SK-N-DZ (cell line): ENCODE measurements at places on chromosomes 4 and X.

DNA sequence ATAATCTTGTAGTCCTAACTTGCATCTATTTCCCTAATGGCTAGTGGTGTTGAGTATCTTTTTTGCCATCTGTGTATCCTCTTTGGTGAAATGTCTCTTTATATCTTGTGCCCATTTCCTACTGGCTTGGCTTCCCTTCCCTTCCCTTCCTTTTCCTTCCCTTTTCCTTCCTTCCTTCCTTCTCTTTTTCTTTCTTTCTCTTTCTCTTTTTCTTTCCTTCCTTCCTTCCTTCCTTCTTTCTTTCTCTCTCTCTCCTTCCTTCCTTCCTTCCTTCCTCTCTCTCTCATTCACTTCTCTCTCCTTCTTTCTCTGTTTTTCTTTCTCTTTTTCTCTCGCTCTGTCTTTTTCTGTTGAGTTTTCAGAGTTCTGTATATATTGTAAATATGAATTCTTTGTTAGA is 61.5 kb upstream of the SLC4A4 start:
- no peak for DNase-seq

DNA sequence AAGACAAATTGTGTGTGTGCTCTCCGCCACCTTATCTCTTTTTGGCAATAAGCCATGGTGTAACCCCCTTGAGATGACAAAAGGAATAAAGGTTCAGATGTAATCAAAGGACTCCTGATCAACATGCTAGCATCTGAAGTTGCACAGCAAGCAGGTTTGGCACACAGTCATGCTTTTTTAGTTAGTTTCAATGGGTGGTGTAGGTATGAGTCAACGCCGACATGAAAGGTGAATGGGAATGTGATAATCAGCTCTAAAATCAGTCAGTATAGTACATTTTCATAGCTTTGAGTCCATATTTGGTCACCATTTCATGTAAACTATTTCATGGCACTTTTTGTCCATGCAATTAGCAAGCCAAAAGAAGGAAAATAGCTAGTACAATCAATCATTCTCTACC is 50.4 kb upstream of the ETNPPL start:
- DNase-seq = no peak

- DNase-seq = no peak
These were observed 162.7 kb upstream of the CPXCR1 start for GRCh38 chrX:88584283-88584682.

DNA sequence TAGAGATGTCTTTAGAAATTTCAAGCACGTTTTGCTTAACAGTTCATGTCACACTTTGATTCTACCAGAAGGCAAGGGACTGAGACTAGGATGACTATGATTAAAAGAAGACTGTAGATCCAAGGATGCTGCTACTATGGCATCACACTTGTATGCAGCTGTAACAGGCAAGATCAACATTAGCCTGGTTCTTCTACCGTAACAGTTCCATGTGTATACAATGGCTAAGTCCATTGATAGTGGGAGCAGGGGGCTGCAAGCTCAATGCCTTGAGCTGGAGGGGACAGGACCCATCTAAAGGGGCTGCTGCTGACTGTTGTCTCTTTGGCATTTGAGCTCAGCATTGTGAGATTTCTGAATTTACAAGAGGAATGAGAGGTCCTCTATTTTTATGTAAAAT is 212.0 kb downstream of the APBB2 start:
- no peak for DNase-seq

- DNase-seq = peak; percentile 2
These were observed 502.9 kb downstream of the ANKRD50 start for GRCh38 chr4:124209626-124210025.

DNA sequence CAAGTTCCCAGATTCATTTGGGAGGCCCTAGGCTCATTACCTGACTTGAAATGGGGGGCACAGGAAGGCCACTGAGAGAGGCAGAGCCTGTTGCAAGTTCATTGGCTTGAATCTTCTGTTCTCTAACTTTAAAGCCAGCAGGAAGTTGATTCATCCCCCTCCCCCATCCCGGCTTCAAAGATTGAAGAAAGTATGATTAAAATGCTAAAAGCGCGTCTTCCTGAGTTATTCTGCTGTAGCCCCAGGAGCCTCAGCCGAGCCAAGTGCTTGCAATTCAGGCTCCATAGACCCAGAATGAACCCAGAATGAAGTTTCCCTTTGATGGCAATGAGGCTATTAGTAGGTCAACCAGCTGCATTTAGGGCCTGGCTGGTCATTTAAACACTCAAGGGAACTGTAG is 14.7 kb downstream of the CHST7 start:
- DNase-seq = no peak

DNA sequence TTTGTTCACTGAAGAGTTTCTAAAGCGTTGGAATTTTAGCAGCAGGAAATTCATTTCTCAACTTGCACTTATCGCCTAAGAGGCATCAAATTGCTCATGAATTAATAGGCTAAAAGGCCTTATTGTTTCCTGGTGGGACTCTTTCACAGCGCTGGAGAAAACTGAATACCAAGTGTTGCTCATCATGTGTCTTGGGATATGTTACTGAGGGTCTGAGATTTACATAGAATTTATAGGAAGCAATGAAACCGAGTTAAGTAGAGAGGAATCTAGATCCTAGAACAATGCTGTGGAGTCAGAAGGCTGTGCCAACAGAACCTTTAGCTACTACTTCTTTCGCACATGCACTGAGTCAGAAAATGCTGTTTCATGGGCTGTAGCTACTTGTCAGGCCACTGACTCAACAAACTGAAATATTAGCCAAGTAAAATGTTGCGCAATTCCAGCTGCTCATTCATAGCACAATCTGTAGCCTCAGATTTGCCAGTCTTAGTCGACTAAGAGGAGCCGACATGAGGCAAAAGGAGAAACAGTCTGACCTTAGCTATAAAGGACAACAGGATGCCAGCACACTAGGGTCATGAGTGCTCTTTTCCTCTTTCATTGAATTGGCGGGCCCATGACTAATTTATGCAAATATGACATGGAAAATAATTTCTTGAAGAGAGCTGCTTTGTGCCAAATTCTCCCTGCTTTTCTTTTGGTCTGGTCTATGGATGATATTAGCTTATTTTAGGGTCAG is 35.9 kb upstream of the CXCL8 start:
- no peak for DNase-seq

- DNase-seq = no peak
These were observed 124.4 kb upstream of the PUDP start for GRCh38 chrX:7272346-7272745.

DNA sequence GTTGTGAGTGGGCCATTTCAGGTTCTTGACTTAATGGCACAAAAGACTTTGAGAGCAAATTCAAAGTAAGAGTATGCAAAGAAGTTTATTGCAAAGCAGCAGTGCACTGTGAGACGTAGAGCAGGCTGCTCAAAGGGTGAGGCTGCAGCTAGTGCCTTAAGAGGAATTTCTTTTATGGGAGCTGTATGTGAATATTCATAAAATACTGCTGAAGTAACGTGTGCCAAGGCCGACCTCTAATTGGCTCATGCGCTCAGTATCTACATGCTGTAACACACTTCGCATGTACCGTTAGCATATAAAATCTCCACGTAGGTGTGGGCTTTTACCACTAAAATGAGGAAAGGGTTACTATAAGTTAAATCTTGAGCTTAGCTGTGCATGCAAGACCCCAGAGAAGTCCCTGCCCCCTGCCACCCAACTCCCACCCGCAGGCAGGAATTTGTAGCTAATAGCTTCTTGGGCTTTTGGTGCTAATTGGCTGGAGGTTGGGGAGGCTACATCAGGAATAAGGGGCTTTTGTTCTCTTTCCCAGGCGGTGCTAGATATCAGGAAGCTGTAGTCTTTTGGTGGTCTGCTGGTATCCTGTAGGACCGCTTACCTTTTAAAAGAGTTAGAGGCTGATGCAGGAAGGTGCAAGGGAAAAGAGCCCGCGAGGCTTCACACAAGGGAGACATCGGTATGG is 47.6 kb downstream of the FSTL5 start:
- DNase-seq = no peak

- DNase-seq = peak; percentile 11
These were observed 1199.1 kb downstream of the ADGRL3 start for GRCh38 chr4:62399242-62399641.

GRCh38 chr4:44804301-44804700 is 77.9 kb upstream of the GNPDA2 start:
- DNase-seq = no peak

DNA sequence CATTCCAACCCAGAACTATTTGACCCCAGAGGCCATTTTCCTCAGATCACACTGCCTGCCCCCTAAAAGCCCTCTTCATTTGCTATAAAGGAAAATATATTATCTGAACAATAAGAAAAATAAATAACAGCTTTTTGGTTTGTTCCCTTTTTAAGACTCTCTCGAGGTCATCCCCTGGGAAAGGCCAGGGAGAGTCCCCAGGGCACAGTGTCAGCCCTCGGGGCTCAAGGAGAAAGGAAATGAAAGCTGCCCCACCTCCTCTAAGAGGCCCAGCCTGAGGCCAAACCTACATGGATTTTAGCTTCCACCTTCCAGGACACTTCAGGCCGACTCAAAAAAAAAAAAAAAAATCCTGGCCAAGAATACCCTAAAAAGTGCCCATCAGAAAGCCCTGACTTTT is 97.6 kb downstream of the SH3KBP1 start:
- DNase-seq = no peak

DNA sequence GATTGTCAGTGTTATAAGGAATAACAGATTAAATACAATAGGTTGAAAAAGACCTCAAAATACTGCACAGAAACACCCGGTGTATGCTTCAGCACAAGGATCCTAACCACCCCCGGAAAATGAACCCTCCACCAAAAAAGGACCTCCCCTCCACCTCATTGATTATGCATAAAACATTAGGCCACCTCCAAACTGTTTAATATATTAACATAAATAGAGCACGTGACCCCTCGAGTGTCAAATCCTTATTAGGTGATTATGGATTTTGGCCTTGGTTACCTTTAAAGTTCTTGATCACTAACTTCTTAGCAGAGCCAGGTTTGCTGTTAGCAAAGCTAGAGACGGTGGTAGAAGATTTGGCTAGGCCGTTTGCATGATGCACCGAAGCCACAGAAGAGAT is 958 bp downstream of the CUL4B start:
- DNase-seq = no peak

- no peak for DNase-seq
These were observed 151.6 kb downstream of the EMCN start for GRCh38 chr4:100366213-100366612.

GRCh38 chr4:79917246-79917645 is 155.8 kb downstream of the ANTXR2 start:
- DNase-seq = peak; percentile 43

DNA sequence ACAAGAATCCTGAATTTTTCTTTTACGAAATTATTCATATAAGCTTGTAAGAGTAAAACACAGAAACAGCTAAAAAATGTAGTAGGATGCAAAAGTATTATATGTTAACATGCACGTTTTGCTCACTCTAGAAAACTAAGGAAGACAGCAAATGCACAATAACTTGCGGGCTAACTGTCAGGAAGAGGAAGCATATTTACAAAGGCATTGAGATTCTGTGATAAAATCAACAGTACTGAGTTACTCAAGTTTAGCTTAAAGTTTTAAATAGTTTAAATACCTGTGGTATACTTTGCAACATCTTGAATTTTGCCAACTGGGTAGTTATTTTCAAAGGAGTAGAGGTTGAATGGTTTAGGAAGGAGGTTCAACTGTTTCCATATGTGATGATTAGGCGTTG is 37.0 kb downstream of the SH2D1A start:
- DNase-seq = no peak

GRCh38 chr4:148341980-148342800 is 100.0 kb downstream of the NR3C2 start:
- DNase-seq = no peak

DNA sequence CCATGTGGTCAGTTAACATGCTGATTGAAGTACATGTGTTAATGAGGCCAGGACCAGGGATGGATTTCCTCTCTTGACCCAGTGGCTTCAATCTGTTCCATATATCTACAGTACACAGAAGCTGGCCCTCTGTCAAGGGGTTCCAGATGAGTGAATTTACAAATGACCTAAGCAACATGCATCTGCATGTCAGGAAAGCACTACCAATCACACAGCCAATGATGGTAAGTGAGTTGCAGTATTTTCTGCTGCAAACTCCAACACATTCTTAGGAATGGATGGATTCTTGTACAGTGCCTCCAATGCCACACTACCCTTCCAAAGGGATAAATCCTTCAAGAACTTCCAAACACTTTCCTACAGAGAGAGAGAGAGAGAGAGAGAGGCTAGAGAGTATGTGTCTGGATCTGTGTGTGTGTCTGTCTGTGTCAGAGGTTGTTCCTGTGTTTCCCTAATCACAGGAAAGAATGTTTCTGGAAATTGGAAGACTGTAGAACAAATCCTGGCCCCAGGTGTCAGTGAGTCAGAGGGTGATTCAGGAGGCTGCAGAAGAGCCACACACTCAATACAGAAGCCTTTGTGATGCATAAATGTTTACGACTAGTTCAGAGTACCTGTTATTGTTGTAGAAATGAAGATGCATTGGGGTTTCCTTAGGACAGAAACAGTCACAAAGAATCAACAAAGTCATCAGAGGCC is 107.5 kb downstream of the GUCY2F start:
- no peak for DNase-seq

GRCh38 chr4:161438096-161438495 is 725.7 kb downstream of the FSTL5 start:
- DNase-seq = no peak

- DNase-seq = peak; percentile 48
These were observed 147.7 kb downstream of the SH3KBP1 start for GRCh38 chrX:19739683-19740082.

GRCh38 chrX:152929898-152930297 is 32.0 kb downstream of the ZNF185 start:
- no peak for DNase-seq

GRCh38 chrX:48509245-48509590 is 426 bp downstream of the PORCN start:
- DNase-seq = no peak

GRCh38 chrX:66176134-66176533 is 12.1 kb downstream of the HEPH start:
- DNase-seq = no peak

- no peak for DNase-seq
These were observed 31.1 kb downstream of the FGFRL1 start for GRCh38 chr4:1042352-1043055.

GRCh38 chrX:129512409-129512808 is 10.9 kb downstream of the SMARCA1 start:
- DNase-seq = no peak

- DNase-seq = no peak
These were observed 18.7 kb downstream of the SEPSECS start for GRCh38 chr4:25141592-25141991.

- no peak for DNase-seq
These were observed 113.8 kb downstream of the SYNPO2 start for GRCh38 chr4:119002476-119002875.

DNA sequence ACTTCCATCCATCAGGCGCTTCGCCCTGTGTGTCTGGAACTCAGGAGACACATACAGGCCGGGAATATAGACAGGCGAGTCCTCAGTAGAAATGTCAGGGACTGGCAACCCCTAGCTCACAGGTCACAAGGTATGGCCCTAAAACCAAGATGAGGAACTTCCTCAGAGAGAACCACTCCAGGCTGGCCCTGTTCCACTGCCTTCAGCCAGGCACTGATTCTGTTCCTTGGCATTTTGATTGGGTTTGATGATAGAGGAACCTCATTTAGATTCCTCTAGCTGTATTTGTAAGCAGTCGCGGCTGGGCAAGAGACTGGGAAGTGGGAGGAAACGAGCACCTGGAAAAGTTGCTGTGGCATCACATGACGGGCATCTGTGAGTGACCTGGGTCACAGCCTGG is 8.1 kb downstream of the HPSE start:
- DNase-seq = no peak

- DNase-seq = no peak
These were observed 87.5 kb downstream of the PALLD start for GRCh38 chr4:168584321-168584771.

GRCh38 chr4:81565142-81565870 is 93.6 kb upstream of the RASGEF1B start:
- DNase-seq = no peak
